Activated CD8-positive, alpha-beta memory T cell treated with anti-CD3 and anti-CD28 coated beads, Interleukin-2, amount 10 ng/mL, durations not matched to agents 7 days and 5 days (primary cell): ENCODE measurements at places on chromosomes 1 and 21.

DNA sequence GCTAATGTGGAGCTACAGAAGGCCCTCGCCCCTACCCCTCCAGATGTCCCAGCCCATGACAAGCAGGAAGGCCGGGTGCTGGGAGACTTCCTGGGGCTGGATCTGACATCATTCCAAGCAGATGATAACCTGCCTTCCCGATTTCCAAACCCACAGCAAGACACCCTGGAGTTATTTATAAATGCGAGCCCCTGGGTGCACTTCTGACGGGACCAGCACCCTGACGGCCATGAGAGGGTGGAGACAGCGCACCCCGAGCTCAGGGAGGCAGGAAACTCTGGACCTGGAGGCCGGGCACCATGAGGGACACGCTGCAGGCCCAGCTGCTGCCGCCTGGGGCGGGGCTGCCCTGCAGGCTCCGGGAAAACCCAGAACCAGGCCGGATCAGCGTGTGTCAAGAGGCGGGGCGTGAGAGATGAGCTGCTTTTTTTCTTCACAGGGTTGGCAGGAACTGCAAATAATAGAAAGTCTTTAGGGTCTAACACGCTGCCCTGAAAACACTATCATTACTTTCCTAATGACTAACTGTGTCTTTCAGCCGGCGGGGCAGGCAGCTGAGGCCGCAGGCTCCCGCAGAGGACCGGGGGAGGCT lies 2.5 kb upstream of the PCBP3 start:
- no peak for DNase-seq
- H3K4me1 ChIP-seq, result peaks cover 13% of the 10 kb centered on the region

GRCh38 chr1:54982739-54983138 lies 2.3 kb downstream of the TMEM61 start:
- no peaks in the 10 kb centered on the region for H3K4me1 ChIP-seq
- no peak overlapping the region for H3K4me3 ChIP-seq
- H3K27ac ChIP-seq, result no peak overlapping the region

- no peak overlapping the region for H3K27ac ChIP-seq
- H3K27me3 ChIP-seq, result peaks cover 64% of the 10 kb centered on the region
- peaks cover 16% of the 10 kb centered on the region for H3K4me1 ChIP-seq
- H3K4me3 ChIP-seq, result peak overlapping the region; percentile 40
- H3K36me3 ChIP-seq, result no peaks in the 10 kb centered on the region
These were observed 345 bp downstream of the HPCAL4 start for GRCh38 chr1:39690794-39691382.

DNA sequence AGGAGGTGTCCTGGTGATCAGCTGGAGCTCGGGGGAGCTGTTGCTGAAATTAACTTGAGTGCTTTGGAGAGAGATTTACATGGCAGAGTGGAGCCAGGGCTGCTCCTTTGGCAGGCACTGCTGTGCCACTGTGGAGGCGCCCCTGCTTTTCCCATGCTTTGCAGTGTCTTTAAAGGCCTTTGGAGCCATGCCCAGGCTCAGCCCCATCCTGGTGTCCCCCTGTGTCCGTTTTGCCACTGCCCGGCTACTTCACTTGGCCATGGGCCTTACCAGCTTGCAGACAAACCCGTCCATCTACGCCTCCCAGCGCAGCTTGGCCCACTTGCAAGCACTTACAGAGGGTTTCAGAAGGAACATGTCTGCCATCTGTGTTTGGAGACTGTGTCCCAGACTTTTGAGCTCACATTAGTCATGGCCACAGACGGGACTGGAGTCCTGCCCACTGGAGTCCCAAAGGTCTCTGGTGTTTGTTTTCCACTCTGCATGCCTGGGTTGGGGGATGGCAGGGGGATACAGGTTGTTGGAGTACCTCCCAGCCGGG lies 18.2 kb upstream of the LAMTOR5 start:
- H3K4me1 ChIP-seq, result peaks cover 14% of the 10 kb centered on the region
- no peak for DNase-seq
- peaks cover 12% of the 10 kb centered on the region for H3K27me3 ChIP-seq
- no peak overlapping the region for H3K27ac ChIP-seq
- H3K4me3 ChIP-seq, result no peak overlapping the region

- no peak for DNase-seq
- H3K4me3 ChIP-seq, result no peak overlapping the region
- H3K27ac ChIP-seq, result no peak overlapping the region
- H3K4me1 ChIP-seq, result peaks cover 12% of the 10 kb centered on the region
- peaks cover 7% of the 10 kb centered on the region for H3K27me3 ChIP-seq
These were observed 36.0 kb upstream of the ATP2B4 start for GRCh38 chr1:203590603-203591002.

DNA sequence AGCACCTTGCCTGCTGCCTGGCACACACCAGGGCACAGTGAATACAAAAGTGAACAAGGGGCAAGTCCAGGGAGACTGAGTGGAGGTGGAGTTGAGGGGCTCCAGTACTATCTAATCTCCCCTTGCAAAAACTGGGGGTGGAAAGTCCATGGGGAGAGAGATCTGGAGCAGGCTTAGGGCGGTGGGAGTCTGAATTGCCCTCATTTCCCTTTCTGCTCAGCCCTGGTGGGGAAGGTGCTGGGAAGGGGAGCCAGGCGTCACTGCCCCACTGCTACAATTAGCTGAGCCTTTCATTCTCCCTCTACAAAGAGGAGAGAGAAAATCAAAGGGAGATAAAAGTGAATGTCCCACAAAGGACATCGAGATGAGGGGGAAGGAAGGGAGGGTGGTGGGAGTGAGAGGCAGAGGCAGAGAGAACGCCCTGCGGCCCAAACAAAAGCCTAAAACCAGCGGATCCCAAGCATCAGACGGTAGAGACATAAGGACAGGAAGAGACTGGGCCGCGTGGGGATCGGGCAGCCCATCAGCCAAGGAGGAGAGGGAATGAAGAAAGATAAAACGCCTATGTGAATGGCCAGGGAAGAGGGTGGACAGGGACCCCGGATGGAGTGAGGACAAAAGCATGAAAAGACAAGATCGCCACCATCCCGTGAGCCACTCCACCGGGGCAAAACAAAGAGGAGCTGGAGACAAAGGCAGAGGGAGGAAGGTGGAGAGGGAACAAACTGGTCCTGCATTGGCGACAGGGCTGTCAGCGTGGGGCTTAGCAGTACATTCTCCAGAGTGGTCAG lies 46.8 kb upstream of the SOX13 start:
- H3K27ac ChIP-seq, result no peak overlapping the region
- H3K4me1 ChIP-seq, result no peaks in the 10 kb centered on the region
- peaks cover 30% of the 10 kb centered on the region for H3K27me3 ChIP-seq
- no peak overlapping the region for H3K4me3 ChIP-seq

DNA sequence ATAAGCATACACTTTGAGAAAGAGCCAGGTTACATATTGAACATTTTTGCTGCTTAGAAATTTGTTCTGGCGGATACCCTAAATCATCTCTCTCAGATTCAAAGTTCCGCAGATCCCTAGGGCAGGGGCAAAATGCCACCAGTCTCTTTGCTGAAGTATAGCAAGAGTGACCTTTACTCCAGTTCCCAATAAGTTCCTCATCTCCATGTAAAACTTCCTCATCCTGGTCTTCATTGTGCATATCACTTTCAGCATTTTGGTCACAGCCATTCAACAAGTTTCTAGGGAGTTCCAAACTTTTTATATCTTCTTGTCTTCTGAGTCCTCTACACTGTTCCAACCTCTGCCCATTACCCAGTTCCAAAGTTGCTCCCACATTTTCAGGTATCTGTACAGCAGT lies 23.3 kb upstream of the LYPD8 start:
- H3K4me1 ChIP-seq, result no peaks in the 10 kb centered on the region
- peaks cover 12% of the 10 kb centered on the region for H3K27me3 ChIP-seq
- H3K4me3 ChIP-seq, result no peak overlapping the region
- no peak overlapping the region for H3K27ac ChIP-seq
- H3K36me3 ChIP-seq, result no peaks in the 10 kb centered on the region

DNA sequence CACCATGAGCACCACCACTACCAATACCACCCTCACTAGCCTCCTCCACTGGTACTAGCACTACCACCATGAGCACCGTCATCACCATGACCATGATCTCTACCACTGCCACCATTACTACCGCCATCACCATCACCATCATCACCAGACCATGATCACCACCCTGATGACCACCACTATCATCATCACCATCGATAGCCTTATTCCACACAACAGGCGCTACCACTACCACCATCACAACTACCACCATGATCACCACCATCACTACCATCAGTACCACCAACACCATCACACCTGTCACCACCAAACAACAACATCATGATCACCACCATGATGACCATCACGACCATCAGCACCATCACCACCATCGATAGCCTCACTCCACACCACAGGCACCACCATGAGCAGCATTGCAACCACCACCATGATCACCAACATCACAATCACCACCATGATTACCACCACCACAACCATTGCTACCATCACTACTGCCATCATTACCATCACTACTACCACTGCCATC lies 56.6 kb upstream of the CASZ1 start:
- no peaks in the 10 kb centered on the region for H3K36me3 ChIP-seq
- H3K4me1 ChIP-seq, result no peaks in the 10 kb centered on the region
- H3K4me3 ChIP-seq, result no peak overlapping the region
- no peak overlapping the region for H3K27ac ChIP-seq
- DNase-seq, result no peak
- peaks cover 3% of the 10 kb centered on the region for H3K27me3 ChIP-seq

GRCh38 chr1:12585536-12585935 lies 32.5 kb downstream of the DHRS3 start:
- DNase-seq, result no peak
- no peak overlapping the region for H3K27ac ChIP-seq

DNA sequence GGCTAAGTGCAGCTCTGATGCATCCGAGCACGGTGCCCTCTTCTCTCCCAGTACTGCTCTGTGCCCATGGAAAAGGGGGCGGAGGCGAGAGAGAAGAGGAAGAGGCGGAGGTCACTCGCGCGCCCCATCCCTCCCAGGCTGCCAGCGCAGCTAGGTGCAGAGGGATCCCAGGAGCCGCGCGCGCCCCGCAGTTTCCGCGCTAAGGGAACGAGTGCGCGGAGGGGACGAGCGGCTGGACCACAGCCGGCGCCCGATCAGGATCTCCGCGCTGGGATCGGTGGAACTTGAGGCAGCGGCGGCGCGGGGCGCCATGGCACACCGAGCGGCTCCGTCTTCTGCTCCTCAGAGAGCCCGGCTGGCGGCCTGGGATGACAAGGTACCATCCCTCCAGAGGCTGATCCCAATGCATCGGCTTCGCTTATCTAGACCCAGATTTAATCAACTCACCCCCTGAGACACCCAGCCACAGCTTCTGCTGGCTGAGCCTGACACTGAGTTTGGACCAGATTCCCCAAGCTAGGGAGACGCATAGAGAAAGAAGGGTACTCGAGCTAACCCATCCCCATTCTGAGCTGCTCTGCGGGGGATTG lies at the start of gene PTGFR:
Gene PTGFR, plus strand, starts transcription at position 114 of the 590 bp plus-strand sequence. CDS start 1,770 bp downstream, outside the sequence.
- no peak within 1 kb of the TSS for H3K27ac ChIP-seq
- no peaks in the 10 kb centered on the region for H3K36me3 ChIP-seq
- peaks cover 32% of the 10 kb centered on the region for H3K27me3 ChIP-seq

DNA sequence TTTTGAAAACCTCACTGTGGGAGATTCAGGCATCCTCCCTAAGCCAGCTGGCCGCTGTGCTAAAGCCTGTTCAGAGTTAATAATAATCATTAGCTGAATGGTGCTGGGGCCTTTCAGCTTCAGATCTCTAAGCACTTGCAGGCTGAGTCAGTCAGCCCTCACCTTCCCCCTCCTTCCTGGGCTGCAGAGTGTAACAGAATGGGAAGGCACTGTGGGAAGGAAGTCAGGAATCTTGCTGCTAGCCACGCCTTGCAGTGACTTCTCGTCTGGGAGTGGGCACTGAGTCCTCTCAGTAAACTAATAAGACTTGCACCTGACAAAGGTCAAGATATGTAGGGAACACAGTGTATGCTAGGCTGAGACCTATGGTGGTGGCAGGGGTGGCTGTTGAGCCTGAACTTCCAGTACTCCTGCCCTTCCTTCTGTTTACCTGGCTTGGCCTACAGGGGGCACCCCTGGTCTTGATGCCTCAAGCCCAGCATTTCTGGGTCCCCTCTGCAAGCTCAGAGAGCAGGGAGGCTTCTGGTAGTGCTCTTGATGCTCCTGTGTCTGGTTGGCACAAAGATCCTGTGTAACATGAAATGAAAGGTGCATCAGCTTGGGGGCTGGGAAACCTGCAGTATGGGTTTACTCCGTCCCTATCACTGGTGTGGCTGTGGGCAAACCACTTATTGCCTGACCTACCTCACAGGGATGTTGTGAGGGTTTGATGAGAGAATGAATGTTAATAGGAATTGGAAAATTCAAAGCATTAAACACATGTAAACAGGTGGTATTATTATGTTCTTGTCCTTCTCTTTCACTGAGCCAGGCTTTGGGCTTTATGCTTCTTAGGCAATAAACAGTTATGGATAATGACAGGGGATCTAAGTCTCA lies 6.0 kb downstream of the CYB561D1 start:
- H3K27ac ChIP-seq, result peak overlapping the region; percentile 57
- H3K36me3 ChIP-seq, result peaks cover 21% of the 10 kb centered on the region
- H3K27me3 ChIP-seq, result no peaks in the 10 kb centered on the region
- H3K4me1 ChIP-seq, result peaks cover 76% of the 10 kb centered on the region
- DNase-seq, result peak; percentile 64
- no peak overlapping the region for H3K4me3 ChIP-seq

GRCh38 chr1:29579821-29580425 lies 343.6 kb downstream of the PTPRU start:
- H3K27me3 ChIP-seq, result peaks cover 2% of the 10 kb centered on the region
- H3K4me1 ChIP-seq, result no peaks in the 10 kb centered on the region
- H3K36me3 ChIP-seq, result no peaks in the 10 kb centered on the region
- no peak overlapping the region for H3K4me3 ChIP-seq
- H3K27ac ChIP-seq, result no peak overlapping the region
- DNase-seq, result no peak

DNA sequence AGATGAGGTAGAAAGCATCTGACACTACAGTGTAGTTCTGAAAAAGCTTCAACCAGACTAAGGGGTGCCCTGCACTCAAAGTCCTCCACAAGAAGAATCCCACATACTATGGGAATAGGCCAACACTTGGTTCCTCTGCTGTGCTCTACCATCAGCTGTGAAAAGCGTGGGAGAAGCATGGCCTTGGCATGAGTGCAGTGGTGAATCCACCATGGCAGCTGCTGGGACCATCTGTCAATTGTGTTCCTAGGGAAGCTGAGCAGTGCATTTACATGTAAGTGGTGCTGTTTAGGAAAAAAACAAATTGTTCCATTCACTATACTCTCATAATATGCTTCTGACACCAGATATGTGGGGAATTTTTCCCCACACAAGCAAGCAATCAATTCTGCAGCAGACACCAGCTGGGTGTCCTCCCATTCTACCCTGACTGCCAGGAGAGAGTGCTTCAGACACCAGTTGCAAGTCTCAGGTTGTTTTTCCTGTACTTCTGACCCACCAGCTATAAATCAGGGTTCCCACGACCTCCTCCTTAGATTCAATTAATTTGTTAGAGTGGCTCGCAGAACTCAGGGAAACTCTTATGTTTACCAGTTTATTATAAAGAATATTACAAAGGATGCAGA lies 230.8 kb upstream of the CHRM3 start:
- no peak overlapping the region for H3K27ac ChIP-seq
- no peaks in the 10 kb centered on the region for H3K4me1 ChIP-seq
- H3K36me3 ChIP-seq, result no peaks in the 10 kb centered on the region
- DNase-seq, result no peak

DNA sequence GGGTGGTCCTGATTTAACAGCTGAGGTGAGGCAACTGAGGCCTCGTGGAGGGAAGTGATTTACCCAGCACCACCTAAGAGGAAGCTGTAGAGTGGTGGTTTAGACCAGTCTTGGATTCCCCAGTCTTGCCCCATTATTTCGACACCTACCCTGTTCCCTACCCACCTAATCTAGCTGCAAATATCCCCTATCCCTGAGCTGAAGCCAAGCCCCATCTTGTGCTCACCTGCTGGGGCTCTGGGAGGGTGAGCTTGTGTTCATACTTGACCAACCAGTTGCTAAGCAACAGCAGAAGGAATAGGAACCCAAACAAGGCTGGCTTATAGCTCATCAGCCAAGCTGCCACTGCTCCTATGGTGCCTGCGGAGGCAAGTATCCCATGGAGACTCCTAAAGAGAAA lies 2.0 kb downstream of the TEX46 start:
- peaks cover 6% of the 10 kb centered on the region for H3K4me1 ChIP-seq
- H3K27ac ChIP-seq, result no peak overlapping the region
- DNase-seq, result no peak
- H3K27me3 ChIP-seq, result peaks cover 4% of the 10 kb centered on the region
